Stimulated activated CD4-positive, alpha-beta T cell treated with anti-CD3 and anti-CD28 coated beads, Interleukin-4, amount 100 ng/mL, for 1 hour (primary cell): ENCODE measurements at places on chromosomes 11 and 22.

DNA sequence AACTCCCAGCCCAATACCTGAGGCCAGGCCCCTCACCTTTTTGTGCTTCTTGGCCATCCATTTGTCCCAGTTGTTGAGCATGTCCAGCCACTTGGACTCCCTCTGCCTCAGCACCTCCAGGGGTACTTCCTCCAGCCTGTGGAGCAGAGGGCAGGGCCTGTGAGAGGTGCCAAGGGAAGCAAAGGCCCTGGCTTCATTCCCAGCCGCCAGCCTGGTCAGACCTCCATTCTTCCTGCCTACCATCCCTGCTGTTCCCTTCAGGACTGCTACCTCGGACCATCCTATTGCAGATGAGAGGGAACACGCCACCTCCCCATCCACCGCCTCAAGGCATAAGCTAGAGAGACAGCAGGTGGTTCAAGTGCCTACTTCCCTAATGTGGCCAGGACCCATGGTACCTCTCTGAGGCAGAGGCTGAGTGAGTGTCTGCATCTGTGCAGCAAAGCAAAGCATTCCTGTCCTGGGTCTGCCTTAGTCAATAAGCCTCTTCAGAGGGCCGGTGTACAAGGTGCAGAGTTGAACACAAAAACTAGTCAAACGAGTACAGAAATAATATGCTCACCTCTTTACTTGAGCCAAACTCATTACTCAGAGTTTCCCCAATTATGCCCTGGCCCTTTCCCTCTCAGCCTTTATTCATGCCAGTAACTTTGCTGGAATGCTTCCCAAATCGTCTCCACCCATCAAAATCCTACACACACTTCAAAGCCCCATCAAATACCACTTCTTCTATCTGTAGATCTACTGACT is 15.4 kb upstream of the CASTOR1 start:
- DNase-seq: no peak

DNA sequence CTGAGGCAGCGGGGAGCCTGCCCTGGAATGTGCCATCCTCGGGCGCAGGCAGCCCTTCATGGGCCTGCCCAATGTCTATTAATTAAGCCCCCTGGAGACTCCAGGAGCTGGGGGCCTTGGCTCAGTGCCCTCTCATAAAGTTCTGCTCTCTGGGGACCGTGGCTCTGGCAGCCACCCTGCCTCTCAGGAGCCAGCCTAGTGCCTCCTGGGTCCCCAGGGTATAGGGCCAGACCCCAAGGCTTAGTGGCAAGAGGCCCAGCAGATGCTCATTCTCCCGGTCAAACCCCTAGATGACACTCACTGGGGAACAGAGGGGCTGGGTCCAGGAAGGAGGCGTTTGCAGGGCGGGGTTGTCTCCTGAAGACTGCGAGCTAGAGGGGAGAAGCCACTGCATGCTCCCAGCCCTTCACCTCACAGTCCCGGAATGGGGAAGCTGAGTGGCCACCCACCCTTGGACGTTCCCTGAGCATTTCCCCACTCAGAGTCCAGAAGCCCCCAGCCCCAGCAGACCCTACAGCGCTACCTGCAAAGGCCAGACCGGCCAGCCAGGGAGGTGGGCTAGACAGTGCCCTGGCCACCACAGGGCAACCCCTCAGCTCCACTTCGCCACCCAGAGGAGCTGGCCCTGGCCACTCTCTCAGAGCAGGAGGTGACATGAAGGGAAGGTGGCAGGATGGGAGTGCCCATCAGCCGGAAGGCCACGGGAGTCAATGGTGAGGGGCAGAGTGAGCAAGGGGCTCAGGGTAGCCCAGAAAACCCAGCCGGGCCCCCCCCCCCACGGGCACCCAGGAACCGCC is 83.0 kb downstream of the CDKN1C start:
- DNase-seq: no peak

- no peak for DNase-seq
Measured at GRCh38 chr11:128970598-128971190, 28.0 kb upstream of the TP53AIP1 start.

DNA sequence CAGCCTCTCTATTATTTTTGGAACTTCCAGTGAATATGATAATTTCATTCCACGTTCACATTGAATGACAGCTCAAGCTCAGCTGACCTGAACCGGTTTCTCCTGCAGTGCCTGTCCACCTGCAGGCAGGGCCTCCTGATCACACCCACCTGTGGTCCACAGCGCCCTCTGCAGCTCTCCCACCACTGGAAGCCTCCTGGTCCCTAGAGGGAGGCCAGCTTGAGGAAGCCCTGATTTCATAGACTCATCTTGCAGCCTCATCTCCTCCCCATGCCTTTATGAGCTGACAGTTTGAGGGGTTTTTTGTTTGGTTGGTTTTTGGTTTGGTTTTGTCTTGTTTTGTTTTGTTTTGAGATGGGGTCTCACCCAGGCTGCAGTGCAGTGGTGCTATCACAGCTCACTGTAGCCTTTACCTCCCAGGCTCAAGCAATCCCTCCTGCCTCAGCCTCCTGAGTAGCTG is 29.9 kb upstream of the MALAT1 start:
- no peak for DNase-seq

- no peak for DNase-seq
Measured at GRCh38 chr11:117930668-117931330, 1.6 kb upstream of the TMPRSS13 start.

- no peak for DNase-seq
Measured at GRCh38 chr11:72432347-72433287, 1.7 kb downstream of the CLPB start.

DNA sequence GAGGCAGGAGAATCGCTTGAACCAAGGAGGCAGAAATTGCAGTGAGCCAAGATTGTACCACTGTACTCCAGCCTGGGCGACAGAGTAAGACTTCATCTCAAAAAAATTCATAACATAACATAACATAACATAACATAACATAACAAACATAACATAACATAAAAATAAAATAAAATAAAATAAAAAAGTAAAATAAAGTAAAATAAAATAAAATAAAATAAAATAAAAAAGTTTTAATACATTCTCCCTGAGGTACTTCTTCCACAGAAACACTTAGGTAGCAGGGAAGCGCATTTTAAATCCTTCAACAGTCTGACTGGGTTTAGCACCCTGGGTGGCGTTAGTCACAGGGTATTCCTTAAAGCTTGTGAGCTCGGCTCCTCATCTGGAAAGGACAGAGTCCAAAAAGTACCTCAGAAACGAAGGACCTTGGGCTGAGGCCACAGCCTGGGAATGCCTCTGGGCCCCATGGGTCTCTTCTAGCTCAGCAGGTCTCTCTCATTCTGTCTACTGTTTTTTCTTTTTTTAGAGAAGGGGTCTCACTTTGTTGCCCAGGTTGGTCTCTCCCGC is 41.7 kb downstream of the MICAL3 start:
- no peak for DNase-seq

GRCh38 chr11:3990406-3990805 is 104.2 kb upstream of the RRM1 start:
- no peak for DNase-seq
